Suprapubic skin (tissue), 4 donors: ENCODE measurements at places on chromosomes 11 and 22. TPM values are rescaled to one million over a fixed set of nuclear protein-coding genes. Genes with fewer than 3 reads are reported as not detected.

DNA sequence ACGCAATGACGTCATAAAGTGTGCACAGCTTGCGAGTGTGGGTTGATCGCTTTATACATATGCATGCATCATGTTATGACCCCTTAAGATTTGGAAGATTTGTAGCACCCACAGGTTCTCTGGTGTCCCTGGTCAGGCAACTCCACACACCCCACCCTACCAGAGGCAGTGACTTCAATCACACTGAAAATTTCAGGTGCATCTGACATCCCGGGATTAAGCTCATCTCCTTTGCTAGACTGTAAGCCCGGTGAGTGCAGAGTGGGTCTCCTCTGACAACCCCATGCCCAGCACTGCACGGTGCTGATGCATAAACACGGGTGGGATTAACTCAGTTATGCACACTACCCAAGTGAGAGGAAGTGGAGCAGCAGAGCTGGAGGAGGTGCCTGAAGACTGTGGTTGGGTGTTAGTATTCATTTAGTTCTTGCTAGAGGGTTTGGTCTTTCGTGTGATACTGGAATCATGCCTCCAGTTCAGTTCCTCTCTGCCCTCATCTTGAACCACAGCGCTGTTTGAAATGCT lies 6.5 kb downstream of the ARSA start:
- no peak for DNase-seq

- peak; percentile 26 for DNase-seq
Measured at GRCh38 chr11:120066738-120067437, 71.0 kb downstream of the TRIM29 start.

GRCh38 chr11:31240340-31240904 lies 129.1 kb downstream of the DCDC1 start:
- no peak for DNase-seq

- peak; percentile 91 for DNase-seq
Measured at GRCh38 chr11:73141309-73142127, 600 bp downstream of the FCHSD2 start.

GRCh38 chr11:48008951-48009270 lies 28.6 kb downstream of the PTPRJ start:
- DNase-seq = no peak

GRCh38 chr22:28282405-28283067 lies 363.5 kb upstream of the PITPNB start:
- no peak for DNase-seq

- DNase-seq = no peak
Measured at GRCh38 chr11:7846003-7846402, 49.3 kb upstream of the OR5P2 start.

The OR6A2 gene
- not detected for total RNA-seq

- no peak for DNase-seq
Measured at GRCh38 chr11:64999478-64999877, 2.7 kb upstream of the BATF2 start.

- no peak for DNase-seq
Measured at GRCh38 chr22:49726022-49726681, 101.5 kb downstream of the BRD1 start.

DNA sequence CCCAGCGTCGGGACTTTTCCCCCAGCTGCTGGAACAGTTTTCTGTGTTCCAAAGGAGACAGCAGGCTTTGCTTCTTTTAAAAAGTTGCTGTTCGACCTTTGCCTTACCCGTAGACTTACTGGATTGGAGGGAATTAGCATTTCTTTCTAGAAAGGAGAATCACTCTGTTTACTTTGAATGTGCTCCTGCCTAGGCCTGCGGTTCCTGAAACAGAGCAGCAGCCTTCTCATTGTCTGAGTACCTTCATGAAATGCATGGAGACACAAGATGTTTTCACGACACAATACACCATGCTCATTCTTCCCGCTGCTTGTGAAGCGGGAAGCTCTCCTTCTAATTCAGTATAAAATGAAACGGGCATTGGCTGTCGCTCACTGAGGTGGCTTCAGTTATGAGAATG lies 196.2 kb downstream of the TBC1D22A start:
- DNase-seq = no peak

DNA sequence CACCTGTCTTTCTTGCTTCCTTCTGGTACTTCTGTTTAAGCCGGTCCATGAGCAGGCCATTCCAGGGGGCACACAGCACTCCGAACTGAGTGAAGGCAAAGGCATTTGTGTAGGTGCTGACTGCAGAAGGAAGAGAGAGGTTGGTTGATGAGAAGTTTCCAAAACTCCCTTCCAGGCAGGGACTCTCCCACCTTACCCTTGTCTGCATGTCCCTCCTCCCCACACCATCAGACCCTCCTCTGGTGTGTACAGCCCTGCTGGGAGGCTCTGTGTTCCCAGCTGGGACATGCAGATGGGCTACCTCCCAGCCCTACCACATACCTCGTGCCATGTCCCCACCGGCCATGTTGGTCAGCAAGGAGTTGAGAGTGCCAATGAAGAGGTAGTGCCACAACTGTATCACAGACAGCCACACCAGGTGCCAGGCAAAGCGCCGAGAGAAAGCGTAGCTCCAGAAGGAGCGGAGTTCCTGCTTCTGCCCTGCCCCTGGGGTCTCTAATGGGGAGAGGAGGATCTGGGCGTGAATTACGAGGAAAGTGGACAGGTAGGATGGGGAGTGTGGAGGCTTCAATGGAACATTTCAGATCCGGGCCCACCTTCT lies 12.2 kb downstream of the SLC43A3 start:
- no peak for DNase-seq

DNA sequence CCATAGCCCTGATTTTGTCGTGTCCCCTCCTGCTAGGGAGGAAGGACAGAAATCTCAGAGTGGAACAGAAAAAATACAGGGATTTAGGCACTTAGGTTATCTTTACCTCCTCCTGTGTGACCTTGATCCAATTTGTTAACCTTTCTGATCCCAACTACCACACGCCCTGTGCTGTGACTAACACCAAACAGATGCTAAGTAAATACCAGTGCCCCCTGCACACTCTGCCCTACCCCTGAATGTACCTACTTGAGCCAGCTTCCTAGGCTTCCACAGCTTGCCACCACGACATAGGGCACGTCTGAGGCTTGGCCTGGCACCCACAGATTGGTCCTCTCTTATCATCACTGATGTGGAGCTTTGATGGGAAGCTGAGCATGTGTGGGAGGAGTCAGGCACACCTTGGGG lies 9.2 kb downstream of the MYO18B start:
- no peak for DNase-seq
